ENCODE measurements at places on chromosomes 12 and 14.

DNA sequence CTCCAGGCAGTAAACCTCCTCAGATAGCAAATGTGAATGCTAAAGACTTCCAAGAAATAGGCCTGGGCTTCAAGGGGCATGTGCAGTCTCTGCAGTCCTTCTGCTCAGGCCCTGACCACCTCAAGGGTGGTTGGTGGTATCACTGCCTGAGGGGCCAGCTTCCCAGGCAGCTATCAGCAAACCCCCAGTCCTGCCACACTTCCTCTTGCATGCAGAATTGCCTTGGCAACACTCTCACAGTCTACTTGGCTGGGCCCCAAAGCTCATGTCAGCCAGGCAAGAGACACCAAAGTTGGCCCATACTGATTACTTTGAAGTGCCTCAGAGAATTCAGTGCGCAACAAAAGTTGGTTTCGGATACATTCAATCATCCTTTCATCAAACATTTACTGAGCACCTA, 3.5 kb upstream of the ASB8 start:
- no peak for DNase-seq

DNA sequence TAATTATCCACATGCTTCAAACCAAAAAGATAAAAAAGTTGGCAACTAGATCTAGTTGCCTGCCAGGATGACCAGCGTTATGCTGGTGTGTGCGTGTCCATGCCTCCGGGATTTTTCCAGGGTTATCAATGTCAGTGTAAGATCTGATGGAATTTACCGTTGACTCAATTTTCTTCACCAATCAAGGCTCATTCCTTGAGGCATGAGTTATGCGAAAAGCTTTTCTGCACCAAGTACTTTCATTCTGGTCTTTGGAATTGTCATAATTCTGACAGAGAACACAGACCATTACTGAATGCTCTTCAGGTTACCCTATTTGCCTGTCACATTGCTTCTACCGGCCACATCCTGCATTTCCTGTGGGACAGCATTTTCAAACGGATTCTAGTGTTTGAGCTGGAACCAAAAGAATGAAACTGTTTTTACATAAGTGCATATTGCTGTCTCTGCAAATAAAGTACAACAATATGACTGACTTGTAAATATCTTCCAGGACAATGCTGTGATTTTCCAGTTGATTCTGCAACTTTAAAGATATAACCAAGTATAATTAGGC, 91.8 kb downstream of the DUSP16 start:
- no peak for DNase-seq

DNA sequence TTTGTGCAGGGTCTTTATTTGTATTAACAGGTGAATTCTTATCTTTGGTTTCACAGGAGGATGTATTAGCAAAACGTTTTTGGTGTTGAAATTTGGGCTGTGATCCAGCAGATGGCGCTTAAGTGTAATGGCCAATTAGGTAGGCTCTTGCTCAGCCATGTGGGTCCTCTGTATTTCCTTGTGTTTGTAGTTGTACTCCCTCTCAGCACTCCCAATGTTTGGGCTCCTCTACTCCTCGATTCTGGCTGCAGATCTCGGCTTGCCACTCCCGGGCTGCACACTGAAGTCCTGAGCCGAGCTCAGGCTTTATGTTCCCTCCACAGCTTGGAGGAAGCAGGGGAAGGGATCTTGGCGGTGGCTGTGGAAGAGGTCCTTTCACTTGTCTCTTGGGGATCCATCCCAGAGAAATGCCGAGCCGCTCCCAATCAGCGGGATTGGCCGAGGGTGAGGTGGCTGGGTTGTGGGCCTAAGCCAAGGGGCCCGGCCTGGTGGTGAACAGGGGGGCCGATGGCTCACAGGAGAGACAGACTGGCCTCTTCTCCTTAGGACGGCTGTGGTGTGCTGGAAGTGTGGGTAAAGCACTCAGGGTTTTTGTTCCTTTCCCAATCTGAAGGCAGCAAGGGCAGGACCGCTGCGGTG, 133.7 kb downstream of the AEBP2 start:
- DNase-seq, result no peak

DNA sequence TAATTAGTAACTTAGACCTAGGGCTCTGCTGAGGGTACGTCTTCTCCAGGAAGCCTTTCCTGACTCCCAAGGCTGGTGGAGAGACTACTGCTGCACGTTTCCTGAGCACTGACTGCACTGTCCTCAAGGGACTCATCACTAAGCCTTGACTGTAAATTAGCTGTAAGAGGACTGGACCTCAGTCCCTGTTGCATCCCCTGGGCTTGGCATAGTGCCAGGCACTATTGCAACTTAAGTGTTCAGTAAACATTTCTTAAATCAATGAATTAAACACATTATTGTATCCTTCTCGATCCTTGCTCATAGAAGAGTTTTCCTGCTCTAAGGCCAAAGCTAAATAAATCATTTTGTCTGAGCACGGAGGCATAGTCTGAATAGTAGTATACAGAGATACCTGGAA, 31.9 kb upstream of the IFNG-AS1 start:
- no peak for DNase-seq

DNA sequence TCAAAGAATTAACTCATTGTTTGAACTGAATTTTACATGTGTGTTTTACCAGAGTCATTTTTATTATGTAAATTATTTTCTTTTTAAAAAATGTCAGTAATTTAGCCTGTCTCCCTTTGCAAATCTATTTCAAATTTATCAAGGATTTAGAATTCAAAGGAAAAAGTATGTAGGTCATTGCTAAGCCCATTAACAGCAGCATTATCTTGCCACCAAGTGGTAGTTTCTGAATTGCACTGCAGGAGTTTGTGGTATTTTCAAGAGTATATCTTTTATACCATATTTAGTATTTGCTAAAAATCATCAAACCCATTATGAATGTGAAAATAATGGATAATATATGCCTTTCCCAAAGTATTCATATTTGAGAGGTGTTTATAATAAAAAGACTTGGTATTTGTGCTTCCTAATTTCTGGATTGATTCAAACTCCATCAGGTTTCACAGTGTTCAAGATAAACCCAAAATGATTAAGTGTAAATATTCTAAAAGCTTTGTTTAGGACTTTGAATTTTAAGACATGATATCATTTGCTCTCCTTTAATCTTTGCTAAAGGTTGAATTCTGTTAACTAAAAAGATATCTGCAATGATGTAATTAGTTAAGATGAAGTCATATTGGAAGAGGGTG, 711.4 kb downstream of the FSCB start:
- DNase-seq, result no peak

DNA sequence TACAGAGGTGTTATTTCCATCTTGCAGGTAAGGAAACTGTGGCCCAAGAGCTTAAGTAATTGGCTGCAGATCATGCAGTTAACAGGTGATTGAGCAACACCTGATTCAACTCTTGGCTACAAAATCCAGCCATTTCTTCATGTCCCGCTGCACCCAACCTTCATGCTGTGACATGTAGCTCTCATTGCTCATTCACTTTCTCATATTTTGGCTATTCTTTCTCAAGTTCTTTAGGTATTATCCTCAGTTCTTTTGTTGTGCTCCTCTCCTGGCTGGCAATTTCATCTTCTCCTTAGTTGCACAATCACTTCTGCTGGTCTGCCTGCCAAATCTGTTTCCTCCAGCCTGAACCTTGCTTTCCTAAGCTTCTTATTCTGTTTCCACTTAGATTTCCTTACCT, 300.8 kb downstream of the SSPN start:
- no peak for DNase-seq

DNA sequence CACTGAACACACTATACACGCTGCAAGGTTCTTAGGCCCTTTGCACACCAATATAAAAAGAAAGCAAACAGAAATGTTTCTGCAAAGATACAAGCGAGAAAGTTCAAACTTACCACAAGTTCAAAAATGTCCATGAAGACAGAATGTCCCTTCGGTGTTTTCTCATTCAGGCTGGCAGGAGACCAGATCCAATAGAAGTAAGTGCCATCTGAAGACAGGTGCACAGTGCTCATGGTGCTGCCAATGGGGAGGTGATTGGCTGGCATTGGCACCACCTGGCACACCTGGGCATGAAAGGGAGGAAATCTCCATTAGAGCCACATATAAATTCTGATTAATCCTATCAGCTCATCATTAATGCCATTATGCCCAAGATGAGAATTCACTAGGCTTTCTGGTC, 76.3 kb downstream of the HECTD4 start:
- DNase-seq, result no peak

GRCh38 chr14:74669846-74670245, 43.0 kb downstream of the AREL1 start:
- DNase-seq, result no peak

DNA sequence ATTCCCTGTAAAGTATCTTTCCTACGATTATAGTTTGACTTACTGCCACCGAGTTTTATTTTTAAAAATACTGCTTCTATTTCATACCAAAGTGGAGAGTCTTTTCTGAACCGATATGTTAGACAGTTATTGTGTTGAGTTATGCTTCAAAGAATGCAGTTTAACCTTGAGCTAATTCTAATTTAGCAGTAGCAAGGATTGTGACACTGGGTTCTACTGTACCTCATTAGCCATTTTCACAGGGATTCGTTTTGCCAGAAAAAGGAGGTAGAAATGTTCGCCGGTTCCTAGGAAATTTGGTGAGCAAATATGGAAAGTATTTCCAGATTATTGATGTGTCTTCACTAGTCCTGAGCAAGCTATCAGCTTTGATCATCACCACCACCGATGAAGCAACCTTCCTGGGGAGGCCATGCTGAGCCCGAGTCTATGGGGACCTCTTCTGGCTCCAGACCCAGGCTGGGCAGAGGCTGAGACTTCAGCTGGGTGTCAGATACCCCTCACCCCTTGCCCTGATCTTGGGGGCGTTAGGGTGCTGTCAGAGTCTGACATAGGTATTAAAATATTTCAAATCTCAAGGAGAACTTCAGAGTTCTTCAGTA, 13.6 kb downstream of the GLRX5 start:
- DNase-seq, result no peak
